ENCODE measurements at places on chromosomes 7 and 10.

- no peak for DNase-seq
Observed at GRCh38 chr10:26441491-26442214, 3.5 kb downstream of the APBB1IP start.

DNA sequence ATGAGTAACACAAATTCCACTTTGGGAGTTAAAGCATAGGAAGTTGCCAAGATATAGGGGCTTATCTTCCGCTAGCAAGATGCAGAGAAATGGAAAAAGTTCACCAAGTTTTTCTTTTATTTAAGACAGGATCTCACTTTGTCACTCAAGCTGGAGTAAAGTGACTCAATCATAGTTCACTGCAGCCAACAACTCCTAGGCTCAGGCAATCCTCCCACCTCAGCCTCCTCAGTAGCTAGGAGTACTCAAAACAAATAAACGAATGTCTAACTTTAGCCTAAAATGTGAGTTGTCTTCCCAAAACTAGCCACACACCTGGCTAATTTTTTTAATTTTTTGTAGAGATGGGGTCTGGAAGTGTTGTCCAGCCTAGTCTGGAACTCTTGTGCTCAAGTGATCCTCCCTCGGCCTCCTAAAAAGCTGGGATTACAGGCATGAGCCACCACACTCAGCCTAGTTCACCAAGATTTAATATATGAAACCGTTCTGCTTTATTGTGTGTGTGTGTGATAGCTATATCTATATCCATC is 9.9 kb downstream of the VIM start:
- no peak for DNase-seq

GRCh38 chr10:88901206-88901983 is 21.4 kb downstream of the STAMBPL1 start:
- DNase-seq, result no peak

DNA sequence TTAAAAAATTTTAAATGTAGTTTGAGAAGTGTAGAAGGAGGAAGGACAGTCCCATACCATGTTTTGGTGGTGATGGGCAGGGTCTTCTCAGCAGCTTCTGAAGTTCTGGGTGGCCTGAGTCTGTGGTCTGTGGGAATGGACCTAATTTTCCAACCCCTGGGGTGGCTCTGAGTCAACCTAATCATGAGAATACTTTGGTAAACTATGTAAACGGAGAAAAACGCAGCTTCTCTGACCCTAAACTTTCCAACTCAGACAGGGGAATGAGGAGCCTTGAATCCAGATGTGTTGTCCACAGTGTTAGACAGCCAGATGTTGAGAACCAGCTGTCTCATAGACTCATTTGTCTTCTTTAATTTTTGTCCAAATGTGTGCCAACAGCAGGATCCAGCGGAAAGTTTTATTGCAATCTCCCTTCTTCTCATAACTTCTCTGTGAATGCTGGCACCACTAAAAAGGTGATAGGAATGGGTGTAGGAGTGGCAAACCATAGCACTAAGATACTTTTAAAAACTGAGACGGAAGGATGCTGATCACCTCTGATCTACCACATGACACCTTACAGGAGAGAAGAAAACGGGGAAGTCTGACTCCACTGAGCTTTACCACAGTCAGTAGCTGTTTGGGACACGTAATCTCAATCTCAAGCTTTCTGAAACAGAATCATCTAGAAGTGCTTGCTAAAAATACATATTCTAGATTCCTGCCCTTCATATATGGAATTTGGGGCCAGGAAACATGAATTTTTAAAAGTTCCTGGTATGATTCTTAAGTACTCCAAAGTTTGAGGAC is 90.5 kb upstream of the PHYHIPL start:
- no peak for DNase-seq

DNA sequence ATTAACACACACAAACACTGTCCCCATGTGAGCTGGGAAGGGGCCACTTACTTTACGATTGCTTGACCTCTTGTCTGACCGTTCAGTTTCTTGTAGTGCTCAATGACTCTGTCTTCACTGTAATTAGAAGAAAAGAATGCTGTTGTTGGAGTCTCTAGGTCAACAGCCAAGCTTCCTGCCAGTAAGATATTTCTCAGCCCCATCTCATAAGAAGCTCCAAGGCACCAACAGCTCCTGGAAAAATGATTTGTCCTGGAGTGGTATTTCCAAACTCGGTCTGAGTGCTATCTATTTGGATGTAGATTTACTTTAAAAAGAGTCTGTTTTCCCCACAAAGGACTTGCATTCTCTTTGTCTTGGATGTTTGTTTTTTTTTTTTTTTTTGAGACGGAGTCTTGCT is 153.7 kb downstream of the PRPF18 start:
- no peak for DNase-seq

DNA sequence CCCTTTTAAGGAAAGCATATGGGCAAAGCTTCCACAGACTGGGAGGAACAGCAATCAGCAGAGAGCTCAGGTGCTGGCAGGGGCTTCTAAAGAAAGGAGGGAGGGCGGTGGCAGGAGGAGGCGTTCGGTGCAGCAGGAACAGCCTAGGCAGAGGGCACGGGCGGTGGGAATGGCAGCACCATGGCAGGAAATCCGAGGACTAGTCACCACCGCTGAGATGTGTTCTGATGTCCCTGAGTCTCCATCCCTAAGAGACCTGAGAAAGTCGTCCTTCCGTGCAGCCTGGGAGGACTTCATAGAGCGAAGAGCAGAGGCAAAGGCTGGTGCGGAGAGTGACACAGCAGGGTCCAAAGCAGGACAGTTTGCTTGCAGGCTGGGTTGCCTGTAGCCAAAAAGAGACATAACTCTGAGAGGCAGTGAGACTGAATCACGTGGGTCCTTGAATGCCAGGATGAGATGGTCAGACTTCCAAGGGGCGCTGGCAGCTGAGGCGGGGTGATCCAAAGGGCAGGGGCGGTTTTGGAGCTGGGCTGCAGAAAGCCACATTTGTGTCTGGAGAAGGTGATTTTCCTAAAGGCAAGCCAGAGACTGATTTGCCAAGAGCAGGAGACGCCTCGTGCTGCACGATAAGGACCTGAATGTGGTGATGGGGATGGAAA is 35.8 kb upstream of the GRID1 start:
- DNase-seq, result no peak

GRCh38 chr7:31408140-31408729 is 67.7 kb upstream of the NEUROD6 start:
- DNase-seq, result no peak

DNA sequence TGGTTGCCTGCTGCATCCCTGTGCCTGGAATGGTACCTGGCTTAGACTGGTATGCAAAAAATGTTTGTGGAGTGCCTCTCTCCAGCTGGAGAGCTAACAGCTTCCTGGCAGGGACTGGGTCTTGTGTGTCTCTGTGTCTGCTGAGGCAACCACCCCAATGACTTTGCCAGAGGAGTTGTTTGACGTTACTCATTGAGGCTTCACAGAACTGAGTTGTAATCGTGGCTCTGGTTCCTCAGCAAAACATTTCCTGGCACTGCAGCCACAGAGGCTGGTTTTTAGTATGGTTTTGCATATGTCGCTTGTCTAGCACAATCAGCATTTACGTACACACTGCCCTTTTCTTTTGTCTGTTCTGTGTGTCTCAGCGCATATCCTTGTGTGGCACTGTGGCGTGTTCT is 7.5 kb downstream of the ZNF282 start:
- no peak for DNase-seq

DNA sequence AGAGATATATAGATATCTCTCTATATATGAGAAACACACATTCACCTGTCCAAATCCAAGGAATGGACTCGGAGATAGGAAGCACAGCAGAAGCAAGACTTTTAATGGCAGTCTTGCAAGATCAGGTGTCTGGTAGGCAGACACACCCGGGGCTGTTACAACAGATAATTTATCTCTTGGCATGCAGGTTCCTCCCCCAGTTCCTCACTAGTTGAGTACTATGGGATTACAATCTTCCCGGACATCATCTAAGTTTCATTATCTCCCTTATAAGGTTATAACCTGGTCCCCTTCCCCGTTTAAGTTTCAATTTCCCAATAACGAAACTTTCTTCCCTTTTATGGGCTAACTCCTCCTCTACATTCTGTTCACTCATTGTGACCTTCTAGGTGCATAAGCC is 399.3 kb downstream of the PPP1R3A start:
- DNase-seq, result no peak

- no peak for DNase-seq
Observed at GRCh38 chr7:46764100-46764936, 817.6 kb downstream of the TNS3 start.

GRCh38 chr7:29865526-29865925 is 59.2 kb downstream of the WIPF3 start:
- no peak for DNase-seq

DNA sequence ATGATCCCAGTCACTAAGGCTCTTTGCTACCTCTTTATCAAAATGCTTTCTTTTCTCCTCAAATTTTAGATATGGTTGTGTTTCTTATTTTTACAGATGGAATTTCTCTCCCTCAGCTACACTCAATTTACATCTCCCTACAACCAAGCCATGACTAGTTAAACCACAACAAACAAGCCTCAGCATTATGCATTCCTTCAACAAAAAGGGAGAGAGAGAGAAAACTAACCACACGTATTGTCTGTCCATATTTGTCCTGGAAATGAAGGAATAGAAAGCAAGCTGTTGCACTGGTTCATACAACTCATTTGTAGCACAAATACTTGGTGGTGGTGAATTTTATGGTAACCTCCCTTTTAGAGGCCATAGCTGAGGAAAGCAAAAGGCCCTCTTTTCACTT is 286.4 kb downstream of the AHR start:
- no peak for DNase-seq

DNA sequence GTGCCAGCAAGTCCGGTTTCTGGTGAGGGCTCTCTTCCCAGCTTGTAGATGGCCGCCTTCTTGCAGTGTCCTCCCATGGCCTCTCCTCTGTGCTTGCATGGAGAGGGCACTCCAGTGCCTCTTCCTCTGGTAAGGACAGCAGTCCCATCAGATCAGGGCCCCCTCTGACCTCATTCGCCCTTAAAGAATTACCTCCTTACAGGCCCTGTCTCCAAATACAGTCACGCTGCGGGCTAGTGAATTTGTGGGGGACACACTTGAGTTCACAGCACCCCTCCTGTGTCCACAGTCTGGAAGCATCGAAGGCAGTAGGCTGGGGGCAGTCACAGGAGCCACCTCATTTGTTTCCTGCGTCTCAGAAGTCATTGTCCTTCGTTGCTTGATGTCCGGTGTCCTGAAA is 54.6 kb downstream of the LHPP start:
- DNase-seq, result no peak

DNA sequence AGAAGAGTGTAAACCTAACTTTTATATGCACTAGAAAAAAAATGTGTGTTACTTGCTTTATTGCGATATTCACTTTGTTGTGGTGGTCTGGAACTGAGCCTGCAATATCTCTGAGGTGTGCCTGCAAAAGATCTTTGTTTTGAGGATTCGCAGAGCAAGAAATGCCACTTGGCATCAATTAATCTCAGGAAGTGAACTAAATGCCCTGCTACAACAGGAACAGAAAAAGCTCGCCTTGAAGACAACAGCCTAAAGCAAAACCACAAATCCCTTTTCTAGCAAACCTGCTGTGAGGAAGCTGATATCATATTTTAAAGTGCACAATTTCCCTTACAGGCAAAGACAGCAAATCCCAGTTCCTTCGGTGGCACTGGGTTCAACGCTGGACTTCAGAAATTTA is 675.8 kb downstream of the KCNMA1 start:
- no peak for DNase-seq

DNA sequence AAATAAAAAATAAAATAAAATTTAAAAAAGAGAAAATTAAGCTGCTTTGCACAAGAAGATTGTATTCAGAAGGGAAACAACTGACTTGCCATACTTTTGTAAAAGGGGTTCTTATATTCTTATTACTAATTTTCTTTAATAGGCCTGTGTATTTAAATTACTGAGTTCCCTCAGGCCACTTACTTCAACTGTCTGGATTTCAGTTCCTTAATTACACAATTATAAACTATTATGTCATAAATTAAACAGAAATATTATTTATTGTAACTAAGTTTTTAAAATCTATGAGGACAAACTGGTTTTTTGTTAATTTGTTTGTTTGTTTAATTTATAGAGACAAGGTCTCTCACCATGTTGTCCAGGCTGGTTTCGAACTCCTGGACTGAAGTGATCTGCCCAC is 22.4 kb upstream of the MICU1 start:
- no peak for DNase-seq

DNA sequence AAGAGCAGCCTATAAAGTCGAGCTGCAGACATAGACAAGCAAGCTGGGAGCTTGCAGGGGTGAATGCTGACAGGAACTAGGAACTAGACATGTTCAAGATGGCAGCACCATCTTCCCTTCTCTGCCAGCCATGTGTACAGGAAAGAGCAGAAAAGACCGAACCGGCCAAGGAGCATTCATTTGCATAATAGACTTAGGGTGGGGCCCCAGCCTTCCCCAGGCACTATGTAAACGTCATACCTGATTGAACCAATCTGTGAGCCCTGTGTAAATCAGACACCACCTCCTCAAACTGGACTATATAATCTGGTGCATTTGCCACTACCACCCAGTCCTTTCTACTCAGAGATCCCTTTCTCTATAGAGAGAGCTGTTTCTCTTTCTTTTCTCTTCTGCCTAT is 106.9 kb upstream of the FAM3C start:
- DNase-seq, result no peak

DNA sequence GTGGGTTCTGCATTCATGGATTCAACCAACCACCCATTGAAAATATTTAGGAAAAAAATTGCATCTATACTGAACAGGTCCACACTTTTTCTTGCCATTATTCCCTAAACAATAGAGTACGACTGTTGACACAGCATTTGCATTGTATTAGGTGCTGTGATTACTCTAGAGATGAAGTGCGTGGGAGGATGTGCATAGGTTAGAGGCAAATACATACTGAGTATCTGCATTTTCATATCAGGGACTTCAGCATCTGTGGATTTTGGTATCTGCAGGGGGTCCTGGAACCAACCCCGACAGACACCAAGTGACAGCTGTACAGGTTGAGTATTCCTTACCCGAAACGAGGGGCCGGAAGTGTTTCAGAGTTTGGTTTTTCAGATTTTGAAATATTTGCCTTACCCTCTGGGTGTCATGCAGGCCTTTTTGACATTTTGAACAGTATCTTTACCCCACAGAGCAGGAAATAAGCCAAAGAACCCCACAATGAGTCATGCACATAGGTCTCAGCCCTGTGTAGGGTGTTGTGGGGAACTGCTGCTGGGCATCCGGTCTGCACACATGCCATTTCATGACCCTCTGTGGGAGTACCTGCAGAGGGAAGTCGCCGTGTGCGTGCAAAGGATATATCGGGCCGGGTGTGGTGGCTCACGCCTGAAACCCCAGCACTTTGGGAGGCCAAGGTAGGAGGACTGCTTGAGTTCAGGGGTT is 14.5 kb downstream of the NUDT5 start:
- no peak for DNase-seq

DNA sequence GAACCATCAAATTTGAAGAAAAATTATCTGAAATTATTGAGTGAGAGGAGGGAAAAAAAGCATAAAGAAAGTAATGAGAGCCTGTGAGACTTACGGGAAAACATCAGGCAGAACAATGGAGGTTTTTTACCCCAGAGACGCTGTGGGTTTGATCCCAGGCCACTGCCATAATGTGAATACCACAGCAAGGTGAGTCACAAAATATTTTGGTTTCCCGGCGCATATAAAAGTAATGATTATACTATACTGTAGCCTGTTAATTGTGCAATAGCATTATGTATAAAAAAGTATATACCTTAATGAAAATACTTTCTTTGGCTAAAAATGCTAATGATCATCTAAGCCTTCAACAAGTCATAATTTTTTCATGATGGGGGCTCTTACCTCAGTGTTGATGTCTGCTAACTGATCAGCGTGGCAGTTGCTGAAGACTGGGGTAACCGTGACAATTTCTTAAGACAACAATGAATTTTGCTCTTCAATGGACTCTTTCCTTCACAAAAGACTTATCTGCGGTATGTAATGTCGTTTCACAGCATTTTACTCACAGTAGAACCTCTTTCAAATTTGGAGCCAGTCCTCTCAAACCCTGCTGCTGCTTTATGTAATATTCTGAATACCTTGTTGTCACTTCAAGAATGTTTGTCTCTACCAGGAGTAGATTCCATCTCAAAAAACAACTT is 97.0 kb upstream of the FAM20C start:
- DNase-seq, result no peak

All from cortex of kidney (tissue), 1 donor.